ENCODE measurements at places on chromosomes 2 and 18.
A peak's percentile ranks its signal among the peaks of the same experiment; 100 is the strongest.

- peak; percentile 46 for DNase-seq
Measured at GRCh38 chr2:237388036-237388435, 25.9 kb downstream of the COL6A3 start.

- no peak for DNase-seq
Measured at GRCh38 chr2:202418511-202418910, 42.4 kb downstream of the BMPR2 start.

DNA sequence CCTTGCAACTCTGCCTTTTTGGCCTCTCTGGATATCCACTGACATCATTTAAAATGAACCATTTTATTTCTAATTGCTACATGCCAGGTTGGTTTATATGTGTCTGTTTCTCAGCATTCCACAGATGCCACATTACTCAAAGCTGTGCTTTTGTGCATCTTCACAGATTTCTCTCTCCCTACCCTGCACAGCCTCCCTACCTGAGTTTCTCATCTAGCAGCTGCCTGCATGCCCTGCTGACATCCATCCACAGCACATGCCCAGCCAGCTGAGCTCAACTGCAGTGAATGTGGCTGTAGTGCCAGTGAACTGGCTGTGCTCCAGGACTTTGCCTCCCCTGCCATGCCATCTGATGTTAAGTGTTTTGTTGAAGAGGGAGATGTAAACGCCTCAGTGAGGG, 44.5 kb downstream of the PKP4 start:
- DNase-seq = no peak

DNA sequence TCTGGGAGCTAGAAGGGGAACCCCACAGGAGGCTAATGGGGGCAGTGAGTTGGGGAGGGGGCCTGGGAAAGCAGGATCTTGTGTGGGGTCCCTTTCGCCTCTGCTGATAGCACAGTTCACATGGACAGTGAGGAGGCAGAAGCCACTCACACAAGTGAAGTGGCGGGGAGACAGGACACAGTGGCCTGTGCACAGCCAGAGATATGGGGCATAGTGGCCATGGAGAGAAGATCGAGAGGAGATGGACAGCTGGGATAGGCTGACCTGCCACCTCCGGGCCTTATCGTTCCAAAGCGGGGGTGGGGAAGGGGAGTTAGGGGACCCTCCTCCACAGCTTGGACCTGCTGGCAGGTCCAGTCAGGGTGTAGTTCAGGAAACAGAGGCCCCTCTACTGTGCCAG, 69.8 kb upstream of the EDAR start:
- no peak for DNase-seq

DNA sequence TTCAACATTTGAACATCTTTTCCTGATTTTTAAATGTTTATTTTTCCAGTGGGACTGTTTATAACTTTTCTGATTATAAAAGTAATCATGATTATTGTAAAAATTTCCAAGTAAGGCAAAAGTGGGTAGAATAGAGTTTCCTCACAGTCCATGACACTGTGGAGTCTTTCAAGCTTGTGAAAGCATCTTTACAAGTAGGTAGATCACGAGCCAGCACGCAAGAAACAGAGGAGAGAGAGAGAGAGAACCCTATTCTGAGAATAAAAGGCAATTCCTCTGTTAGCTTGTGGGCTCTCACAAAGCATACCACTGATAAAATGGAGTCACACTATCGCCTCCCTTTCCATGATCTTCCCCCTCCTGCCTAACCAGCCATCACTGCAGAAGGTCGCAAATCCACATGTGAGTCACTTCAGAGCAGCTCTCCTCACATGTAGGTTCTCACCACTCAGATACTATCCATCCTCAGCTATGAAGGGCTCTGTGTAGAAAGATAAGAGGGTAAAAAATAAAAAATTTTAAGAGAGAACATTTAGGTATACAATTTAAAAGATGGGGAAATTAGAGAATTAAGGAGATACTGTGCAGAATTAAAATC, 40.3 kb downstream of the AAK1 start:
- no peak for DNase-seq

- no peak for DNase-seq
Measured at GRCh38 chr2:239809391-239809790, 215.8 kb downstream of the NDUFA10 start.

- DNase-seq = no peak
Measured at GRCh38 chr2:240229603-240230235, 89.3 kb upstream of the OTOS start.

GRCh38 chr18:49865401-49865800, 52.1 kb upstream of the ACAA2 start:
- DNase-seq = no peak

DNA sequence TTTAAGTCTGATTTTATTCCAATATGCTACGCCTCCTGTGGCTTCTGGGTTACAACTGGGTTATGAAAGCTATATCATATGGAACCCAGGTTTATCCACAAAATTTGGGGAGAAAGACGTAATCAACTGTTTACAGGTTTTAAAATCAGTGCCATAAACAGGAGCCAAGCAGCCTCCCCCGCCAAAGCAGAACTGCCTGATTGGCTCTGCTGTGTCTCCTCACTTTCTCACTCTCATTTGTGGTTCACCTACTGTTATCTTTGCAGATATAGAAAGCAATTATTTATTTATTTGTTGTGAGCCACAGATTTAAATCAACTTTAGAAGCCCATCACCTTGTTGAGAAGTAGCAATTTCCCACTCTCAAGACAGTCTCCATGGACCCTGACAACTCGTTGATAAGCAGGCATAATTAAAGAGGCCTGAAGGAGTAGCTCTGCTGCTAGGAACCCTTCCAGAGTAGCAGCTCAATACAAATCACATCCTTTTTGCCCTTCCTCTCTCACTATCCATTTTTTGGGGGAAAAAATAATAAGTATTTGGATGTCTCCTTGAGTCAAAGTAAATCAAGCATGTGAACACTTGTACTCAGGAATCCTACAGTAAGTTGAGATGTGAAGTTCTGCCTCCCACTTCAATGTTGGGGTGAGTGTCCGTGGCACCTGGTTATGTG, 191.0 kb upstream of the CCDC150 start:
- no peak for DNase-seq

DNA sequence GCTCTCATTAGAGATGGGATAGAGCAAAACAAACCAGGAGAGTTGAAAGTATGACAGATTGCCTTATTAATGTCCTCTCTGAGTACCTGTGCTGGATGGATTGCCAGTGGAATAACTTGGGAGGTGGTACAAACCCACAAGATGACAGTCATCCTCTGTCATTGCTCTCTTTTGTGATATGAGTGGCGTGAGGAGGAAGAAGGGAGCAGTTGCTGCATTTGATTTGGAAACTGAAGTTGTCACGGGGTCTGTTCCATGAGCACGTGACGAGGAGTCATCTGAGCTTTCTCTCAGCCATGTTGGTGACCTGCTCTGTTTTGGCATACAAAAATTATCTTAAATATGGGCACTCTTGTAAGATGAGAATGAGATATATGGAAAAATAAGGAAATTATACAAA, 204.9 kb downstream of the FAM210A start:
- DNase-seq = no peak

DNA sequence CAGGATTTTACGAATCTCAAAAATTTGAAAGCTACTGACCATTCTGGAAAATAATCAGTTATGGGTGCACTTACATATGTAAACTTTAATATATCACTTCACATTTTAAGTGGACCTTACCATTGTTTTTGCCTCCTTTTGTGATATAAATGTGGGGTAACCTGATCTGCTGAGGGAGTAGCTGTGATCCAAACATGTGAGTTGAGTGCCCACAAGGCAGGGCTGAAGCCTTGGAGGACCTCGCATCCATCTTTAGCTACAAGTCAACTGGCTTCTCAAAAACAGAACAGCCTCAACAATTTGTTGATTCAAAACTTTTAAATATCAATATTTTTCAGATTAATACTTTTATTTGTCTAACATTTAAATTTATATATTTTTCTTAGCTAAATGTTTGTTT, 178.2 kb downstream of the PLCL1 start:
- no peak for DNase-seq

GRCh38 chr18:73409242-73409641, 541.5 kb upstream of the NETO1 start:
- DNase-seq = no peak

GRCh38 chr2:70046534-70046933, 40.7 kb upstream of the PCBP1 start:
- DNase-seq = no peak

GRCh38 chr2:241443486-241444223, 64.7 kb downstream of the STK25 start:
- DNase-seq = no peak

GRCh38 chr2:84931384-84931821, 25.9 kb downstream of the TMSB10 start:
- no peak for DNase-seq

DNA sequence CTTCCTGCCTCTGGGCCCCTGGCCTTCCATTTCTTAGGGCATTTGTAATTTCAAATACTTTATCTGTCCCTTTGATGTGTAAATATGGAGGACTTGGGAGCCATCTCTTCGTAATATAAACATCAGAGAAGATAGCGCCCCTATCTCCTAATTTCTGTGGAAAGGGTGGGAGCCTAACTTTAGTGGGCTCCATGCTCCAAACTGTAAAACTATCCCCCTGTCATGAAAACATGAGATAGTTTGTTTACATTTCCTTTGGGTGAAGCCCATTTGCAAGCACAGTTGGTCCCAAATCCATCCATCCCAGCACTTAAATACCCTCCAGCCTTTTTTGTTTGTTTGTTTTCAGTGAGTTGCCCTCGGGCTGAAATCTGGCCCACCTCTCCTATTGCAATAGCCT, 782.6 kb upstream of the FSHR start:
- no peak for DNase-seq

- DNase-seq = no peak
Measured at GRCh38 chr18:1015777-1016176, 111.1 kb downstream of the ADCYAP1 start.

GRCh38 chr2:219010162-219010756, 17.0 kb upstream of the CRYBA2 start:
- DNase-seq = no peak

GRCh38 chr2:177229442-177230242, 17.0 kb downstream of the HNRNPA3 start:
- no peak for DNase-seq

- DNase-seq = no peak
Measured at GRCh38 chr2:206784559-206785353, 19.4 kb downstream of the FASTKD2 start.

DNA sequence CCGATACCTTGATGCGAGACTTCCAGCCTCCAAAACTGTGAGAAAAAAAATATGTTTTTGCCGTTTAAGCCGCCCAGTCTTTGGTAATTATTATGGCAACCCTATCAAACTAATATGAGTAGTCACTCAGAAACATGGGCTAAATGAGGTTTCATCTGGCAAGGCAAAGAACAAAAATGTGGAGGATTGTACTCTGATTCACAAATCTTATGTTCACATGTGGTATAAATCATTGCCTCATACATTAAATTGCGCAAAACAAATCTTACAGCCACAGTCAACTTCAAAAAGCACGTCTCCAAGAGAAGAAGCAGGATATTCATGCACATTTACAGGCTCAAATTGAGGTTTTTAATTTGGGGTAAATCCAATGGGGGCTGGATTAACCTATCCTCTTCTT, 1435.4 kb upstream of the LRRTM1 start:
- no peak for DNase-seq

DNA sequence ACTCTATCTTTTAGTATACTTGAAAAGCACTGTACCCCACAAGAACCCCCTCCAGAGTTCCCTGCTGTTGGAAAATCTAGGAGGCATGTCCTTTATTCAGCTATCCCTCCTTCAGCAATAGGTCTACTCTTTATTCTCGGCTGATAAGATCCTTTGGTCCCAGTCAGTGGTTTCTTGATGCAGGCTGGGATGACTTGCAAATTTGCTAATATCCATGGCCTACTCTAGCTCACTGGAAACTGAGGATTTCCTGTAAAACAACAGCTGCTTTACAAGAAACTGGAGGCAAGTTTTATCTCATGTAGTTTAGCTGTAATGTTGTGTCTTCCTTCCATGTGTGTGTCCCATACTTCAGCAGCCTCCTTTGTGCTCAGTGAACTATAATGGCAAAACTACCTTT, 183.9 kb upstream of the SCN7A start:
- DNase-seq = no peak

DNA sequence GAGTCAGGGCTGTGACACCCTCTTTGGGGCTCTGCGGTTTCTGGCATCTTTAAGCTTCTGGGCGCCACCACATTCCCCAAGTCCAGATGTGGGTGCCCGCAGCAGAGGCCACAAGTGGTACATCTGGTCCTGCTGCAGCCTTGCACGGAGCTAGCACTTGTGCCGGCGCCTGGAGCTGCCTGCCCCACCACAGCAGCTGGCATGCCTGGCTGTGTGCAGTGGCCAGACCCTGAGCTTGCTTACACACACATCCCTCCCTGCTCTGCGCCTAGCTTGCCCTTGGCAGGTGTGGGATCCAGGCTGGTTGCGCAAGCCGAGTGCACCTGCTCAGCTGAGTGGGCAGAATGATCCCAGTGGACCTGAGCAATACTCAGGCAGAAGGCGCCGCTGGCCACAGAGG, 27.3 kb downstream of the SLC4A10 start:
- no peak for DNase-seq

DNA sequence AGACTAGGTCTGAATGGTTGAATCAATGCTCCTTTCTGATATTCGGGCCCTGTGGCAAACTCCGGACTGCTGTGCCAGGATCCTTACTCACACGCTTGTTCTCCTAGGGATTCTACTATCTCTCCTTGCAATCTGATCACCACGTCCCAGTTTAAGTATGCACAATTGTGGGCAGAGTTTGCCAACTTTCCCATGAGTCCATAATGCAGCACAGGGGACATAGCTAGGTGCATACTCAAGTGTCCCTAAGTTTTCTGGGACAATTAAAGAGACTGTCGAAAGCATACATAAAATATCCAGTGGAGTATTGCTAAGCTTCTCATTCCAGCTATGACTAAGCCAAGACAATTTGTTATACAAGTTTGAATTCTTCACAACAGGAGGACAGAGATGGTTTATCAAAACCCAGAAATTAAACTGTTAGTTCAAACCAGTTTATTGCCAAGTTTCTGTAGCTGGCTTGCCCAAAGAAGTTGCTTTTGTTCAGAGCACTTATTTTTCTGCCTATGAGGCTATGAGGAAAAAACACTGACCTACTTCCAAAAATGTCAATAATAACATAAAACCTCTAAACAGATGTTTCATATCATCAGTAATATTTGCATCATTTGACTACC, 136.1 kb downstream of the EXOC6B start:
- no peak for DNase-seq

DNA sequence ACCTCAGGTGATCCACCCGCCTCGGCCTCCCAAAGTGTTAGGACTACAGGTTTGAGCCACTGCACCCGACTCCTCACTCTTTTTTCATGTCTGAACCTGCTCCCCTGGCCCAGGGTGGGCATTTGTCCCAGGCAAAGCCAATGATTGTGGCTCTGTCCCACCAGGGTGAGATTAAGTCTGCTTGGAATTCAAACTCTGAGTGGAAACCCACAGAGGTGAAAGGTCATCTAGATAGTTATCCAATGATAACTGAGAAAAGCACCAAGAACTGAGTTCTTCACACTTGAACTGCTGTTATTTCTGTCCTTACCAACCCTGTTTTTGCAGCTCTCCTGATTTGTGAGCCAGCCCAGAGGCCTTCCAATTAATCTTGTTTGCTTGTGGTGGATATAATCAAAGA, 62.4 kb upstream of the ACVR1 start:
- DNase-seq = no peak

- DNase-seq = no peak
Measured at GRCh38 chr2:101743288-101743687, 45.8 kb downstream of the MAP4K4 start.

- DNase-seq = no peak
Measured at GRCh38 chr2:232139786-232140562, 178.5 kb downstream of the DIS3L2 start.

Measured in foreskin melanocyte (primary cell).